ENCODE measurements at places on chromosomes 1 and 21.
A peak's percentile ranks its signal among the peaks of the same experiment; 100 is the strongest.

- DNase-seq: peak; percentile 49
Observed at GRCh38 chr21:41425954-41426675, at the start of gene MX1. Gene MX1 (plus strand): TSS chr21:41426239. CDS start chr21:41432071, 5,832 bp downstream.

DNA sequence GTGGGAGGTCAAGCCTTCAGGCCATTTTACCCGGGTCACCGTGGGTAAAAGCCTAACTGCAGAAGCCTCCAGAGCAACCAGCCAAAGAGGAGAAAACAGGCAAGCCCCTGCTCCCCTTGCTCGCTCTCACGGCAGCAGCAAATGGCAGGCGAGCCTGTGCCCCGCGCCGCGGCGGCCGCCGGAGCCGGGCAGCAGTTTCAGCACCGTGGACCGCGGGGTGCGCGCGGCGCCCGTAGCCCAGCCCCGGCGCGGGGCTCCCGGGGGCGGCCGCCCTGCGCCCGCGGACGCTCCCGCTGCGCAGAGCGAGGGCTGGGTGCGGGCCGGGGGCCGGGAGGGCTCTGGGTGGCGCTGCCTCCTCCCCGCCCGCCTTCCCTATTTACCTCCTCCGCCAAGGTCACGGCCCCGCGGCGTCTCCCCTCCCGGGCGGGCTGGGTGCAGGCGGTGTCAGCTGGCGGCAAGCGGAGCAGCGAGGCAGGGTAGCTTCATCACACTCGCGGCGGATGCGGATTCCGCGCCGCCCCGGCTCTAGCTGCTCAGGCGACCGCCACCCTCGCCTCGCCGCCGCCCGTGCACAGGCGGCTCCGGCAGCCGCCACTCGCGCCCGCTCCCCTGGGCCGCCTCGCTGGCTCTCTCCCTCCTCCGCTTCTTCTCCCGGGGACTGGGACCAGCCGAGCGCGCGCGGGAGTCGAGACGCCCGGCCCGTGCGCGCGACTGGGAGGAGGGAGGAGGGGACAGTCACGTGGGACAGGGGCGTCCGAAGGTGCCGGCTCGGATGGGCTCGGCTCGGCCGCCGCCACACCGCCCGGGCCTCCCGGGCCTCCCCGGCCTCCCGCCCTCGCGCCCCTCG, at the start of gene RGS7:
Gene RGS7, minus strand, starts transcription at position 687 of the 847 bp plus-strand sequence.
- peak; percentile 35 for DNase-seq

DNA sequence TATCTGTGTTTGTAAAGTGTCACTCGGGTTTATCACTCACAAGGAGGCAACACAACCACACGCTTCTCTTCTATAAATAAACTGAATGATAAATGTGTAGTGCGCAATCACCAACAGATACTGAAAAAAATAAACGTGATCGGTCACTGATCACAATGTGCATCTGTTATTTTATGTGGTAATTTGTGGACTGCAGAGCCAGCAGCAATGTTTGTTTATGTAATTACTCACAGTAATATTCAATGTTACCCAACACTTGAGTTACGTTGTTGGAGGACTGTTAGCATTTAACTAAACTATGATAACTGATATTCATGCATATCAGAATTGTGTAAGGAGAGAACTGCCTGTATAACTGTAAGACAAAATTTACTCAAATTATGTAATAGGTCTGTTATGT, 129.6 kb downstream of the USH2A start:
- no peak for DNase-seq

- no peak for DNase-seq
Observed at GRCh38 chr1:166470014-166470413, 303.2 kb upstream of the FAM78B start.

- no peak for DNase-seq
Observed at GRCh38 chr1:214416417-214416816, 135.0 kb downstream of the PTPN14 start.

- no peak for DNase-seq
Observed at GRCh38 chr1:84584126-84584525, 9.9 kb upstream of the CTBS start.

- DNase-seq: no peak
Observed at GRCh38 chr1:50278961-50279360, 144.3 kb downstream of the DMRTA2 start.

DNA sequence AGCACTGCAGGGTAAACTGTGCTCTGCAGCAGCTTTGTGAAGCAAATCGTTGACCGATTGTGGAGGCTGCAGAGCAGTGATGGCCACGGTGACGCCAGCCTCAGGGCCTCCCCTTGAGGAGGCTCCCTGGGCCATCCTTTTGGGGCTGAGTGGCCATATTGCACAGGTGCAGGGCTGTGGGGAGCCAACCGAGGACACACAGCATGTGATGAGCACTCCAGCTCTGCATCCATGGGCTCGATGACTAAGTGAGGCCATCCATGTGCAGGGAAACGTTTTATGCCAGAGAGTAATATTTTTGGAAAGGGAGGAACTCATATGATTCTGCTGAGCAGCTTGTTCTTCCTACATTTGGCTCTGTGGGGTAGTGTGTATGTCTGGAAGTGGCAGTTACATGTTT, 24.6 kb downstream of the KCNK1 start:
- no peak for DNase-seq

- no peak for DNase-seq
Observed at GRCh38 chr1:228371741-228372182, 34.9 kb downstream of the TRIM11 start.

- DNase-seq: no peak
Observed at GRCh38 chr1:64033667-64034220, 169.7 kb upstream of the UBE2U start.

- DNase-seq: no peak
Observed at GRCh38 chr1:6116137-6116536, 64.0 kb downstream of the CHD5 start.
